Cerebellar nuclear complex (tissue), 1 donor: ENCODE measurements at places on chromosomes 3 and 15.

DNA sequence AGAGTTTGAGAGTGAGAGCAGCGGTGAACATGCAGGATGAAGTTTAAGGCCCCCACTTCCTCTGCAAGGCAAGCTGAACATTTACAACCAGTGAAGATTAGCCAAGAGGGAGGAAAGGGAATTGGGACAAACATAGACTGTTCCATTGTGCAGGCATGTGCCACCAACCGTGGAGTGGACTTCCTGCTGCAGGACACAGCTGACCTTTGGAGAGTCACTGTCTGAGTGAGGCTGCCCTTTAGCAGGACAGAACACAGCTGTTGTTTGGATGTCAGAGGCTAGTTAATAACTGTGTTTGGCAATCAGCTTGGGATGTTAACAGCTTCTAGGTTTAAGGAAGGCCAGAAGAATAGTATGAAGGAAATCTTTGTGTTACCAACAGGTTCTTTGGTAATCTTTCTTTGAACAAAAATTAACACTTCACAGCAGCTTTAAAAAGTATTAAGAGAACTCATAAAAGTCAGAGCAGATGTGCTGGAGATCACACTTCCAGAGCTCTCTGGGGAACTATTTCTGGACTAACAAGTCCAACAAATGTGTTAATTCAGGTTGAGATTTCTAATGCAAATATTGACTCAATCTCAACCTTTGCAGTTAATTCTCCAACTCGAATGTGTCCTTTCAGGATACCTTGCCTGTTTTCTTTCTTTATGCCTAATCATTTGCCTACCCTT, 31.4 kb downstream of the CTDSPL start:
- no peak for DNase-seq

DNA sequence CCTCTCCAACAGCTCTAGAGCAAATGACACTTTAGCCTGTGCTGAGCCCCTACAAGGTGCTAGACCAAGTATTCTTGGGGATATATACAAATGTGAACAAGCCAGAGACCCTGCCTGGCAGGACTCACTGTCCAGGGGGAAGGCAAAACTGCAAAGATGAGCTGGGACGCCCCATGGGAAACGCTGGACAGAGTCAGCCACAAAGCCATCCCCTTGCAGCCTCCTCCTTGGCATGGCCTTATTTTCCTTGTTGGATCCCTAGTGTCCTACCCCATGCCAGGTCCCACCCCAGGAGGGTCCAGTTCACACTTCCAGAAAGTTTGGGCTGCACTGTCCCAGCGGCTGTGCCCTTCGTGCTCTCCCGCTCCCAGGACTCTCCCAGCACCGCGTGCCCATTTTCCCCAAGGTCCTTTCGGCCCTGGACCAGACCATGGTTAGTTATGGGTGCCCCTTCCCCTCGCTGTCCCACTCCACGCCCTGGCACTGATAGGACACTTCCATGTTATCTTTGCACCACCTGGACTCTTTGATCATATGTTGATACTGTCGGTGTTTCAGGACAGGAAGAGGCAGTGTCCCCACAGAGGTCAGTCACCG, 5.8 kb upstream of the NRROS start:
- DNase-seq: no peak

DNA sequence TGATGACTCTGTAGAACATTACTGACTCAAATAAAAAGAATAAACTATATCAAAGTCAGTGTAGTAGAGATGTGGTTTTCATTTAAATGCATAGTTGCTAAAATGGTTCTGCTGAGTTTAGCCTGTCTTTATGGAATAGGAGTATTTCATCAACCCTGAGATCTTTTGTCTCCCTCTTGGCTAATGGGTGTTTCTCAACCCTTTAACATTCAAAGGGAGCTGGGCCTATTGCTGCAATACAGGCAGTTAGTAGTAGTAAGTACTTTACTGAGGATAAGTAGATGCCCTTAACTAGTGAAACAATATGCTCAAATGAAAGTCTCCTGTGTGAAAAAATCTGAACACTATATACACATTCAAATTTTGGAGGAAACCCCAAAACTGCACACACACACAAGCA, 184.7 kb upstream of the TTC14 start:
- DNase-seq: no peak

GRCh38 chr15:77810130-77810571, 177.4 kb upstream of the LINGO1 start:
- no peak for DNase-seq

- no peak for DNase-seq
Measured at GRCh38 chr3:195113536-195114425, 157.2 kb downstream of the XXYLT1 start.

- DNase-seq: no peak
Measured at GRCh38 chr15:66723826-66724731, 22.0 kb downstream of the SMAD6 start.

DNA sequence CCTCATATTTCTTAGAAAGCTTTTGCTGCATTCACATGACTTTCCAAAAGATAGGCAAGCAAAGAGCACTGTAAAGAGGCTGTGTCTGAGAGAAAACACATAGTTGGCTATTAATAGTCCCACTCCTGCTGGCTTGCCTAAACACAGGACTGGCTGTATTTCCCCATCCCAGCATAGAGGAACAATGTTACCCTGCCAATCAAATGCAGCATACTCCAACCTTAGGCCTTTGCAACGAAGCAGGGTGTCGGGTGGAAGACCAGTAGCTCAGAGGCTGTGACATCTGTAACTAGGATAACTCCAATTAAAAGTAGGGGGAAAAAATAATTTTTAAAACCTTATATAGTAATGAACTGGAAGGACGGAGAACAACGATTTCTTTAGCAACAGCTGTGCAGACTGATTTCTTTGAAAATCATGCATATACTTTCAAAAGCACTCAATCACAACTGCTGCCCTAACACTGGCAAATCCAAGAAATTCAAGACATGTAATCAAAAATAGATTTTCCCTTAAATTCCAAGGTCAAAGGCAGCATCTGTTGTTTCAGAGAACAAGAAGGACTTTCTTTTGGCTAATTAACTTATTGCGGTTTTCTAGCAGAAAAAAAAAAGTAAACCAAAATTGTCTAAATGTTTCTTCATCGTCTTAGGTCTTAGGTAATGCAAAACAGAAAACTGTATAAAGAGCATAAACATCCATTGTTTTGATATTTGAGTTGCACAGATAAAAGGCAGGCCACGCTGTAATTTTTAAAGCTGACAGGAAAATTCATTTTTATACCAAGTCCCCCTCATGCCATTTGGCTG, 139.3 kb downstream of the TNIK start:
- no peak for DNase-seq

DNA sequence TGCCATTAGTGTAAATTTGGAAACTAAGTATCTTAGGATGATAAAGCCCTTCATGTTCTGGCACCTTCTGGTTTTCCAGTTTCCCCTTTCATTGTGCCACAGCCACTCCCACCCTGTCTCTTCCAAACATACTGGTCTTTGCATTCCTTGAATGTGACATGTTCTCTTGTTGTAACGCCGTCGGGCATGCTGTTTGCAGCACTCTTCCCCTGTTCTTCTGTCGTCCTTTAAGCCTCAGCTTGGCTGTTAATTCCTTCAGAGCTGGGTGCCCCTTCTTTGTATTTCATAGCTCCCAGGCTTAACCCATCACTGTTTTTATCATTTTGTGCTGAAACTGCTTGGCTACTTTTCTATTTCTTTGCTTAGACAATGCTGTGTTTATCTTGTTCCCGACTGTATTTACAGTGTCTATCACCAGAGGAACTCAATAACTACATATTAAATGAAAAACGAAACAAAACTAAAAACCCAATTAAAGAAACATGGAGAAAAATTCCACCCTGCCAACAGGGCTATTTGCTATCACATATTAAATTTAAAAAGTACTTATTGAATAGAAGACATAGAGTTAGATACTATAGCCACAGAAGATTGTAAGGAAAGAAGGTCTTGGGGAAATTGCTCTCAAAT, 95.4 kb upstream of the KCNAB1 start:
- no peak for DNase-seq

GRCh38 chr15:89654847-89655805, at the start of gene KIF7:
TSS of gene KIF7 (minus strand) at chr15:89655467. CDS start at chr15:89652930, 2,537 bp downstream.
- no peak for DNase-seq
